GM12865 (cell line): ENCODE measurements at places on chromosomes 6 and 20.
A peak's percentile ranks its signal among the peaks of the same experiment; 100 is the strongest.

DNA sequence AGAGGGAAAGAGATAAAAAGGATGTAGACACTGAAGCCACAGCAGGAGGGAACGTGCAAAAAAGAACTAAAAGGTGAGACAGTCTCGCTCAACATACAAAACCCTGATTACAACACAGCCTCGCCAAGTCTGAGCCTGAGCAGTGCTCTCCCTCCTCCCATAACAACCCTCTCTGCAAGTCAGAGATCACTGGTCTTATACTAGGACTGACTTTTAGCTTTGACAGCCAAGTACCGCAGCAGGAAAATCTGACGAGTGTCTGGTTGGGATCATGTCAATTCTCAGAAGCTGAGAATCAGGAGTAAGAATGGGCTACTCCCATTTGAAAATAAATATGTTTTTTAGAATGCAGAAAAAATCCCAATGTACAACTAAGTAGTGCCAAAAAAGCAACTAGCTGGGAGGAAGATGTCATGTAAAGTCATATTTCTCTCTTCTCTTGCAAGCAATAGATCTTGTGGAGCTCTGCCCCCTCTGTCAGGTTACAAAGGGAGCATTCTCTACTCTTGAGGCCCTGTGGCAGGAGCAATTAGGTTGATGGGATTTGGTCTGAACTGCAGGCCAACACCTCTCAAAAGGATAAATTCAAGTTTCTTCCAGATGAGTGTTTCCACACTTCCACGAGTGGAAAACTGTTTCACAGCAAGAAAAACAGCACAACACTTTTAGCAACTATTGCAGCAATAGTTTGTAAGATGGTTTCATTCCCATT, 118.9 kb upstream of the COL21A1 start:
- no peak for DNase-seq

DNA sequence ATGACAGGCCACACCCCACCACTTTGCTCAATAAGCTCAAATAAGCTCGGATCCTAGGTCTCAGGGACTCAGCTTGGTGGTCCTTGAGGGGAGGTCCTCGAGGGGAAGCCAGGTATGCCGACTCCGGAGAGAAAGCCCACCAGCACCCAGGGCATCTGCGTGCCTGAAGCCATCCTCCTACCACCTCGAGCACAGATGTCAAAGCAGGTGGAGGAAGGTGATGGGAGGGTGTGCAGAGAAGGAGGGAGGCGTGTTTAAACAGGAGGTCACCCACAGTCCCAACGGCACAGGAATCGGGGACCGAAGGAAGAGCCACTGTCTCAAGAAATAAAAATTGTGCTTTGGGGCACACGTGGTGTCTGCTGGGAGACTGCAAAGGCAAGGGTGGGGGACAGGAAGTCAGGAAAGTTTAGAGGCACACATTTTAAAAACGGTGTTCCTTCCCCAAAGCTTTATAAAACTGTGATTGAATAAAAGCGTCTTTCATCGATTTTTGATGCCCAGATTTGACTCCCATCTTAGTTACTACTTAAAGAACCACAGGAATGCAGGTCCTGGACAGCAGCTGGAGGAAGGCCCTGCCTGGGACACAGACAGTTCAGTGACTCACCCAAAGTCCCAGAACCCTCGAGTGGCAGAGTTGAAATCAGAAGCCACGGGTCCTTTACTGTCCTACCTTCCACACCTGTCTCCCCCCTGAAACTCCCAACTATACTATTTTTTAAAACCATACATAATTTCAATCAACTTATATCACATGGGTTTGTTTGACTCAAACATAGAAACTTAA, 221.0 kb upstream of the PDE10A start:
- DNase-seq, result no peak

GRCh38 chr6:11968241-11968806, 43.8 kb upstream of the HIVEP1 start:
- peak; percentile 47 for DNase-seq

DNA sequence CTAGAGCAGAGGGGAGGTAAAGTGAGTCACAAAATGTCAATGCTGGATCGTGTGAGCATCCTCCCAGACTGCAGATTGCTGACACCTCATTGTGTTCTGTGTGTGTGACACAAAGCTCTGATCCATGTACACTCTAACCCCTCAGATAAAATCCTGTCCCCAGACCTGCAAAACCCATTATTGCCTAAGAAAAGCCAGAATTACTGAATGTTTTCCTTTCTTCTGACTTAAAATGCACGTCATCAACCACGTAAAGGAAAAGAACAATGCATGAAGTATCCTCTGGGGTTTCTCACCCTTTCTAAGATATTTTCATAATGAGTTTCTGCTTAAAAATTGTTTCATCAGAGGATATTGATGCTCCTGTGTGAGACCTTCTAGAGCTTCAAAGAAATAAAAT, 218.0 kb upstream of the PREP start:
- no peak for DNase-seq

- DNase-seq, result no peak
These were observed 29.8 kb upstream of the SMIM28 start for GRCh38 chr6:138347864-138348263.

- DNase-seq, result peak; percentile 19
These were observed 14.3 kb downstream of the ID4 start for GRCh38 chr6:19851241-19852089.

DNA sequence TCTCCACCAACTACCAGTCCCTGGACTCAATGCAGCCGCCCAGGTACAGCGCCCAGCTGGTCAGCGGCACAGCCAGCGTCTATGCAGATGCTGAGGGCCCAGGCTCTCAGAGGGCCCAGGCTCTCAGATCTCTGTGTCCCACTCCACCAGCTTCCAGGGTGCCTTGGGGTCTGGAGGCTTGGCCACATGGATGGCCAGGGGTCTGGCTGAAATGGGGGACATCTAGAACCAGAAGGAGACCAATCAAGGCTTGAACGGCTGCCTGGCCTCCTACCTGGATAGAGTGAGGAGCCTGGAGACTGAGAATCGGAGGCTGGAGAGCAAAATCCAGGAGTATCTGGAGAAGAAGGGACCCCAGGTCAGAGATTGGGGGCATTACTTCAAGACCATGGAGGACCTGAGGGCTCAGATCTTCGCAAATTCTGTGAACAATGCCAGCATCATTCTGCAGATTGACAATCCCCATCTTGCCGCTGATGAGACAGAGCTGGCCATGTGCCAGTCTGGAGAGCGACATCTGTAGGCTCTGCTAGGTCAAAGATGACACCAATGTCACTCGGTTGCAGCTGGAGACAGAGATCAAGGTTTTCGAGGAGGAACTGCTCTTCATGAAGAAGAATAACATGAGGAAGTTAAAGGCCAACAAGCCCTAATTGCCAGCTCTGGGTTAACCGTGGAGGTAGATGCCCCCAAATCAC, 44.1 kb upstream of the GRM4 start:
- DNase-seq, result peak; percentile 53

DNA sequence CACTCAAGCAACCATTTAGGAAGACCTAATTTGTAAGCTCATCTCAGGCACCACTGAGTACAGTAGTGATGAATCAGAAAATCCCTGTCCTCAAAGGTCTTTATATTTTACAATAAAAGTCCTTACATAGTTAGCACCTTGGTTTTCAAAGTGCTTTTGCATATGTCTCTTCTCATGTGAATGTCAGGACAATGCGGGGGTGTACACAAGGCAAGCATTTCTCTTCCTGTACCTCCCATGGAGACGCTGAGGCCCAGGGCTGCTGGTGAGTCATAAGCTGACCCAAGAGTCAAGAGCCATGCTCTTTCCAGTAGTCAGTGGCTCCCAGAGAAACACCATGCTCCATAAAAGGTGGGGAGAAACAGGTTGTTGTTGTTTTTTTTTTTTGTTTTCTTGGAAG, 174.0 kb downstream of the GJA10 start:
- no peak for DNase-seq

DNA sequence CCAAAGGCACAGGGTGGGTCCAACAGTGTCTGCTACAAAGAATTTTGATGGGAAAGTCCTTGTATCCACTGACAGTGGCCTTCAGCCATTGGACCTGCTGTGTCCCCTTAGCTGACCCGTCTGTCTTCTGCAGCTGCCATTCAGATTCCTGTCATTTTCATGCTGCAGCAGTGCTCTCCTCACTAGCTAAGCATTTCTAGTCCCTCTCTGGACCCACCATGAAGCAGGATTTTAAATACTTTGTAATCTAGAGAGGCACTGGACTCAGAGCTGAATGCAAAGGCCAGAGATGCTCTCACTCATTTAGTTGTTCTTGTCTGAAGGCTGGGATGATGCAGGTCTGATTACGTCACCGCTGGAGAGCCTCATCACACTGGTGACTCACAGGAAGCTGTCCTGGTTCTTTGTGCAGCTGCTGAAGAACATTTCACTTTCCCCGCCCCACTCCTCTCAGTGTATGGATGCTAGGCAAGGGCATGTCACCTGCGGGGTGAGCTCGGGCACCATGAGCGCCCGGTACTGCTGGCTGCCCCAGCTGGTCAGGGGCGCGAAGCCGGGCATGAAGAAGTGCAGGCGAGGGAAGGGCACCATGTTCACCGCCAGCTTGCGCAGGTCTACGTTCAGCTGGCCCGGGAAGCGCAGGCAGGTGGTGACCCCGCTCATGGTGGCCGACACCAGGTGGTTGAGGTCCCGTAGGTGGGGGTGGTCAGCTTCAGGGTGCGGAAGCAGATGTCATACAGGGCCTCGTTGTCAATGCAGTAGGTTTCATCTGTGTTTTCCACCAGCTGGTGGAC, 19.4 kb upstream of the TUBB2A start:
- DNase-seq, result no peak

DNA sequence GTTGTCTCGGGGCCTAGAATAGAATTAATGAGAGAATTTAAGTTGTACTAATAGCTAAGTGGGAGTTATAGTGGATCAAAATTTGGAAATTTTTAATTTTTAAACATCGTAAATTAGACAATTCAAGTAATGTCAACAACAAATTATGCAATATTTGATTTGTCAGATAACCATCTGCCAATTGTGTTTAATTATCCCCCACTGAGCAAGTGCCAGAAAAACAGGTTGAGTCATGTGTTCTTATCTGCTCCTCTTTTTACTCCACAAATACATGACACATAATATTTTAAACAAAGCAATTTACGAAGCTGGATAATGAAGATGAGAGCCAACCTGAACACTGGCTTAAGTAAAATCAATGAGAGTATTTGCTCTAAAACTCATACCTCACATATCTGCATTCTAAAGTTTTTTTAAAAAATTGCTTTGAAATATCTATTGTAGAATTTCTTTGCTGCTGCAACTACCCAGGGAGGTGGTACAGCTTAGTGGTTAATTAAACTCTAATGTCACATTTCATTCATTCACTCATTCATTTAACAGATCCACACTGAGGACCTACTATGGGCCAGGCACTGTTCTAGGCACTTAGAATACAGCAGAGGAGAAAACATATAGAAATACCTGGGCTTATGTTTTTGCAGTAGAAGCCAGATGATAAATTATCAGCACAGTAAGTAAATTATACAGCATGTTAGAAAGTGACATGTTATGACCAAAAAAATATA, 57.1 kb upstream of the MAP7 start:
- no peak for DNase-seq

DNA sequence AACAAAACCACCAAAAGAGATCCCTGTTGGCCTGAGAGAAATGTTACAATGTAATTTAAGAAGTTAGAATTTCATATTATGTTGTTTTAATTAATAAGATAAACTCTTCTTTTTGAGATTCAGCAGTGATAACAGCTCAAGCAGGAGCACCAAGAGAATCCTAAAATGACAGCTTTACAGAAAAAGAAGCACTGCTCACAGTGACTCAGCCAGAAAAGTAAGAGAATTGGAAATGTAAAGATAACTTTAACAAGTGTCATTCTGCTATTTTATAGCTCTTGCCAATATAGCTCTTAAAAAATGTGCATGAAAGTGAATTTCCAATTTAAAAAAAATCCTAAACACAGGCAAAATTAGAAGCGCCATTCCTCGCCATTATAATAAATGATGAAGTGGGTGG, 111.3 kb downstream of the UBE3D start:
- no peak for DNase-seq

GRCh38 chr20:33062825-33063149, 9.1 kb downstream of the BPIFB3 start:
- no peak for DNase-seq

DNA sequence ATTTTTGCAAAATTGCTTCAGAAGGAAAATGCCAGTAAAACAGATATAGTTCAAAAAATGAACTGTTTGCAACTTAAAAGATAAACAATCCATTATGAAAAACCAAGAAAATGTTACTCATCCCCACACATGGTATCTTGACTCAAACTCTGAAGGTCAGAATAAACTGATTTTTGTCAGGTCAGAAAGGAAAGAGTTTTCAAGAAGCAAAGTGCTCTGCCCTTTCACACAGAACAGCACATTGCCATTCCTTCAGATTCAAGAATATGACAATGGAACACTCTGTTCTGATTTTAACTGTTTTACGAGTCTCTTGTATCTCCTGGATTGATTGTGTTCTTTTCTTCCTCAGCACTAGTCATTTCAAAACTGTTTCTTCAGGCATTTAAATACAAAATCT, 33.8 kb upstream of the NT5E start:
- no peak for DNase-seq
